ENCODE measurements at places on chromosomes 1 and 21.

GRCh38 chr1:236948381-236948780 lies 55.9 kb downstream of the MT1HL1 start:
- DNase-seq: no peak

GRCh38 chr1:24619376-24619775 lies 23.7 kb upstream of the SRRM1 start:
- DNase-seq: no peak

- no peak for DNase-seq
Measured at GRCh38 chr1:183871142-183871541, 66.2 kb downstream of the RGL1 start.

GRCh38 chr1:167627865-167628641 lies 2.0 kb upstream of the RCSD1 start:
- DNase-seq: peak; percentile 99

GRCh38 chr1:57269630-57270225 lies 154.1 kb downstream of the DAB1 start:
- DNase-seq: no peak

DNA sequence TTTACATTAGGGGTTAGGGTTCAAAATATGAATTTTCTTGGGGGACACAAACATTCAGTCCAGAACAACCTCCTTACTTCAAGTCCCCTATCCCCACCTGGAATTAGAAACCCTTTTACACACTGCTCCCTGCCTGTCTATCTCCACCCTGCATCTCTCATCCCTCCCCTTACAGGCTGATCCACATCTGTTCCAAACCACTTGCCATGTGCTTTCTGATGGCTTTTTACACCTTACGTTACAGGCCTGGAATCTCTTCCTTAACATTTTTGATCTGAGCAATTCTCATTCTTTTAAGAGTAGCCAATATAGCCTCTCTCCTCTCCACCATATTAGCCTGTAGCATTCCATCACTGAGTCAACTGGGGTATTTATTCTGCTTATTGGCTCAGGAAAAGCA lies 122.0 kb downstream of the PTBP2 start:
- no peak for DNase-seq

- DNase-seq: no peak
Measured at GRCh38 chr1:85049735-85050166, 1.5 kb upstream of the MCOLN3 start.

- DNase-seq: peak; percentile 98
Measured at GRCh38 chr1:32291708-32292538, at the start of gene HDAC1. TSS of gene HDAC1 (plus strand) at chr1:32292083. CDS start at chr1:32292170, 87 bp downstream.

GRCh38 chr1:36881541-36881940 lies 152.8 kb downstream of the GRIK3 start:
- DNase-seq: no peak

DNA sequence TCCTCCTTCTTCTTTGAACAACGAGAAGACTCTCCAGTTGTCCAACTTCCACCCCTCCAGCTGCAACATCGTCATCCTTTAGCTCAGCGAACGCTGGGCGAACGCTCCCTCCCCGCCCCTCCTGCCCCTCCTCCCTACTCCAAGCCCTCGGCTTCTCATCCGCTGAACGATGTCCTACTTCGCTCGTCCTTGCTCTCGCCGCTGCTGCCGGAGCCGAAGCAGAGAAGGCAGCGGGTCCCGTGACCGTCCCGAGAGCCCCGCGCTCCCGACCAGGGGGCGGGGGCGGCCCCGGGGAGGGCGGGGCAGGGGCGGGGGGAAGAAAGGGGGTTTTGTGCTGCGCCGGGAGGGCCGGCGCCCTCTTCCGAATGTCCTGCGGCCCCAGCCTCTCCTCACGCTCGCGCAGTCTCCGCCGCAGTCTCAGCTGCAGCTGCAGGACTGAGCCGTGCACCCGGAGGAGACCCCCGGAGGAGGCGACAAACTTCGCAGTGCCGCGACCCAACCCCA lies at the start of gene BCAN:
BCAN (plus strand) TSS at position 357 of the 504 bp plus-strand sequence. CDS start 3,938 bp downstream, outside the sequence.
- no peak for DNase-seq

DNA sequence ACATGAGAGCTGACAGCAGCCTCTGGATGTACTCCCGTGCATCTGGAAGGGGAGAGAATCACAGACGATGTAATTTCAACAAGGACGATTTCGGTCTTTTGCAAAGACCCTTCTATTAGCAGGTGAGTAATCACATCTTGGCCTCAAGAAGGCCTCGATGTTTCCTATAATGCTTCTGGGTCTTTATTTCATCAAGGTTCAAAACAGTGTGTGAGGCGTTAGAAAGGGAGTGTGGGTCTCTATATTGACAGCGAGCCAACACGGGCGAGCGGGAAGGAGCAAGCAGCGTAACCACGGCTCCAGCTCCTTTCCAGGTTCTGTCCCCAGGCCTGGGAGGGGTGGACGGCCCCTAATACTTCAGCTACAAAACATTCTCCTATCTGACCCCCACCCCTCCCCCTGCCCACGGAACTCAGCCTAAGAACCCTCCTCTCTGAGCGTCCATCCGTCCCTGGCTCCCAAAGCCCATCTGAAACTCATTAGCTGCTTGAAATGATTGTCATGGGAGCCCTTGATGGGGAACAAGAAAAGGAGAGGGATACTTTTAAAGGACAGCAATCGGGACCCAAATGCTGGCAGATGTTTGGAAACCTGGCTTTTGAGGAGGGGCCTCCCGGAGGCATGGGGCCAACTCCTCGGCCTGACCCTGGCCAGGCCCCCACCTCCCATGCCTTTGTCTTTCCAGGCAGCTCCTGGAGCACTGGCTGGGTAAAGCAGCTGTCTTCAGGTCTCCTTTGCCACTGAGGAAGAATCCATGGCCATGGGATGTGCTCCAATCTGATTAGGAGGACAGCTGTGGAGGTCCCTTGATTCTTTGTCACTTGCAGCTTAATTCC lies 250.8 kb downstream of the FOXD2 start:
- DNase-seq: no peak

DNA sequence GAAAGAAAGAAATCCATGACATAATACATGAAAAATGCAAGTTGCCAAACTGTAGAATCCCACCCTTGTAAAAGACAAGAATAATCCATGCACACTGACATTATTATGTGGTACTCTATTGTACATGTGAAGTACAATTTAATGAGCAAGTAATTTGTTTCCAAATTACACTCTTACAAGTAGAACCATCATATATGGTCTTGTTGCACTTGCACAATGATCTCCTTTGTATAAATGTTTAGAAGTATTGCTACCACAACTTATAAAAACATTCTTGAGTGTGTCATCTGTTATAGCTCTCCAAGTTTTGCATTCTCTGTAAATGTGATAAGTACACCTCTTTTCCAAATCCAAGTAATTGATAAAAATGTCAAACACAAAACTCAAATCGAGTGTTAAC lies 29.1 kb upstream of the ZNF281 start:
- DNase-seq: no peak

GRCh38 chr1:160711602-160712311 lies at the start of gene CD48:
TSS of gene CD48 (minus strand) at chr1:160711822. CDS start at chr1:160711763, 59 bp downstream.
- DNase-seq: peak; percentile 93

DNA sequence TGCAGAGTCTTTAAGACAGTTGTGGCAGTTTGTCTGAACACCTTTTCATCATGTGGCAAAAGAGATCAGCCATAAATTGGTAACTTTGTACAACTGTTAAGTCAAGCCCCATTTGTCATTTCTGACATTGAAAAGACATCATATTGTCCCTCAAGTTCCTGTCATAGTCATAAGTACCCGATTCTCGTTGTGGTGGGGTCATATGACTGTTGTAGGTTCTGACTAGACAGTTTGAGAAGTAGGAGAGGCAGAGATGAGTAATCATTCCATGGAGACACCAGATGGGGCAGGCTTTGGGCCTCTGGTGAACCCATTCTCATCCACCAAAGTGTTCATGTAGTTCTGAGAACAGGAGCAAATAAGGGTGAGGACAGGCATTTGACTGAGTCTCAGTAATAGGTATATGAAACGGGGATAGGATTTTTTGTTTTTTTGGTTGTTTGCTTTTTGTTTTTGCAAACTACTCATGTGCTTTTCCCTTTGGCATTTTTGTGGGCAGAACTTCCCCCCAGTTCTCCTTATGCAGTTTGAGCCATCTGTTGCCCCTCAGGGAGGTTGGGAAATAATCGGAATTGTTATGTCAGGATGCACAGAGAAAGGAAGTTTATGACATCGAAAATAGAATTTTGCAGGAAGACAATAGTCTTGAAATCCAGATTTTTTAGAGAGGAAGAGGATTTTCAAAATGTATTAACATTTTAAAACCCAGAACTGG lies 86.9 kb upstream of the KCNE2 start:
- DNase-seq: no peak

- DNase-seq: no peak
Measured at GRCh38 chr1:51253691-51254090, 17.6 kb downstream of the RNF11 start.

DNA sequence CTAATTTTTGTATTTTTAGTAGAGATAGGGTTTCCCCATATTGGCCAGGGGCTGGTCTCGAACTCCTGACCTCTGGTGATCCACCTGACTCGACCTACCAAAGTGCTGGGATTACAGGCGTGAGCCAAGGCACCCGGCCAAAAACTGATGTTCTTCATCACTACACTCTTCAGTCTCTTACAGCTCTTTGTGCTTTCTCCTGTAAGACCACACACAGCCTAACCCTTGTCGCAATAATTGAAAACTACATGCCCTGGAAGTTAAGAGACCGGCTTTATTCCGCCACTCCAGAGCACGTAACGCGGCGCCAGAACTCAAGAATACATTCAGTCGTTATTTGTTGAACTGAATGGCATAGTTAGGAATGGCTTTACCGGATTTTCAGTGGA lies 552 bp downstream of the GPATCH4 start:
- peak; percentile 34 for DNase-seq

DNA sequence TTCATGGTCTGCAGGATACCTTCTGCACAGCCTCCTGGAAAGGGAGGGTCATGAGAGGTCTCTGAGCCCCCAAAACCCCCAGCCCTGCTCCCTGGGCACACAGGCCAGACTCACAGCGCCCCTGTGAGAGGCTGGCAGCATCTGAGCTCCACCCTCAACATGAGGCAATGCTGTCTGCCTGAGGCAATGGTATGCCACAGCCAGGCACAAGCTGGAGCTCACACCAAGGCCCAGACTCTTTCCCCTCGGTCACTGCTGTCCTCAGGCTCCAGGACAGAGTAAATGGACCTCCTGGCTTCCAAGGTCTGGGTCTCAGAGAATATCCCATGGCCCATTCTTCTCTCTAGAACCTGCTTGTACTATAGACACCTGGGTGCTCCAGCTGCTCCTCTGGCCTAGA lies 17.2 kb downstream of the MEF2D start:
- no peak for DNase-seq

GRCh38 chr1:30198795-30199403 lies 524.5 kb downstream of the MATN1 start:
- DNase-seq: no peak

GRCh38 chr1:92037400-92037799 lies 7.6 kb downstream of the EPHX4 start:
- DNase-seq: no peak

DNA sequence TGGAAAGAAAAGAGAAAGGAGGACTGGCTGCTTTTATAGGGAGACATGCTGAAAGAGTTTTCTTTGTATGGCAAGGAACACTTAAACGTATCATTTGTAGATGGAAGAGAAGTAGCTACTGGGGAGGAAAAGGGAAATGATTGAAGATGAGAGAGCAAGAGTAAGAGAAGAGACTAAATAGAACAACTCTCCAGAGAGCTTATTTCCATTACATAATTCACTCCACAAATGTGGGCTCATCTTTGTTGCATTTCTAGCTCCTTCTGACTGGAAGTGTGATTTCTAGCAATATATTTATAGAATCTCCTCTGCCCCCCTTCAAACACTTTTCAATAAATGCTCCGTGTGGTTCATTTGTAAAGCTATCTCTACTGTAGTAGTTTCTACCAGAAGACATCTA lies 71.0 kb downstream of the ST6GALNAC5 start:
- DNase-seq: no peak

DNA sequence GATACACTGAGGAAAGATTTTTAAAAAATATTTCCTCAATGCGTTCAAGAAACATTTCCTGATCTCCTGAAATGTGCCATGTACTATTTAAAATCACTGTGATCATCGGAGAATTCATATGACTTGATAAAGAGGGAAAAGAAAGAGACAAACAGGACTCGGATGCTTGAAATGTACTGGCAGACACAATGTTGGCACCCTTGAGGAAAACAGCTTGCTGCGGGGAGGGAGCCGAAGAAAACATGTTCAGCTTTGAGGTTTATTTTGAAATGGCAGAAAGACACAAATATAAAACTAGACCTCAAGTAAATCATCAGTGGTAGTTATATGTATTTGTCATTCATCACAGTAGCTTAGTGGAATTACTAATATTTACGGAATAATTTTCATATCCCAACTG lies 100.9 kb upstream of the BRINP3 start:
- DNase-seq: no peak

DNA sequence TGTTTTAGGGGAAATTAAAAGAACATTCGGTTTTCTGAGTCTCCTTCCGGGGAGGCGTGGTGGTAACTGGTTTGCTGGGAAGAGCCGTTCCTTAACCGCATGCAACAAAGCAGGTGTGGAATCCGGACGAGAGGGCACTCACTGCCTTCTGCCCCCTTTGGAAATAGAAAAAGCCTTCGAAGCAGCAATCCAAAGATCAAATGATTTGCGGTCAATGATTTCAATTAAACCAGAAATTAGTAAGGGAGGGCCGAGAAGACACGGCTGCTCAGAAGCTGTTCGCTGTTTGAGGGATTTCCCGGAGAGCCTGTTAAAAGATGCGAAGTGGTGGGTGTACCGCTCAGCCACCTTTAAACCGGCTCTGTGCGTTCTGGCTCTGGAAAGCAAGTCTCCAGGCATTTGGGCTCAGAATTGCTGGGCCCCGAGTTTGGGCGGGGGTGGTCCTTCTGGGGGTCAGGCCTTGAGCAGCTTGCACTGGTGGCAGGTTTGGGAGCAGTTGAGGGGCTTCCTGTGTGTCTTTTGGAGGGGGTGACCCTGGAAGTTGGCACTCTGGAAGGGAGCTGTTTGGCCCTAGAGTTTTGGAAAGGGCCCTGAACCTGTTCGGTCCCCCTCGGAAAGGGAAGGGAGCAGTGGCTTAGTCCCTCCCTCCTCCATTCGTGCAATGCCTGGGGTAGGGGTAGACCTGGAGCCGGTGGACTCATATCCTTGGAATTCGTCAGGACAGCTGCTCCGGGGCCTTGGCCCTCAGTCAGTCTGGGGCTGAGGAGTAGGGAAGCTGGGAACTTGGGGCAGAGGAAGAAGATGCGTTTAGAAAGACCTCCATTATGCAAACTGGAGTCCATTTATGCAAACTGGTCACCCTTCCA lies 3.1 kb downstream of the SIM2 start:
- no peak for DNase-seq

GRCh38 chr1:96978444-96978843 lies 256.9 kb downstream of the PTBP2 start:
- DNase-seq: no peak

- no peak for DNase-seq
Measured at GRCh38 chr1:201406831-201407406, 7.8 kb upstream of the LAD1 start.

- DNase-seq: no peak
Measured at GRCh38 chr1:19044975-19045831, 88.7 kb upstream of the IFFO2 start.

DNA sequence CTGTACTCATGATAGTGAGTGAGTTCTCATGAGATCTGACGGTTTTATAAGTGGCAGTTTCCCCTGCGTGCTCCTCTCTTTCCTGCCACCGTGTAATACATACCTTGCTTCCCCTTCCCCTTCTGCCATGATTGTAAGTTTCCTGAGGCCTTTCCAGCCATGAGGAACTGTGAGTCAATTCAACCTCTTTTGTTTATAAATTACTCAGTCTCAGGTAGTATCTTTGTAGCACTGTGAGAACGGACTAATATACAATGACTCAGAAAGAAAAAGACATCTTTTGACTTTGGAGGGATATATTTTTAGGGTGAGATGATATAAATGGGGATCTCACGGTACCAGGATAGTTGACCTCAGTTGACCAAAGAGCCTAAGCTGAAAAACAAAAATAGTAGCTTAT lies 74.7 kb upstream of the BACH1 start:
- no peak for DNase-seq

- DNase-seq: no peak
Measured at GRCh38 chr1:28341591-28341990, 12.8 kb downstream of the MED18 start.
